Fibroblast of villous mesenchyme (primary cell): ENCODE measurements at places on chromosomes 3 and 15. TPM values are rescaled to one million over a fixed set of nuclear protein-coding genes. Genes with fewer than 3 reads are reported as not detected.

MELTF gene
- 4.7 and 5.2 TPM in 2 replicates for total RNA-seq

HTR3E gene
- not detected in 2 replicates for total RNA-seq

AVEN gene
- total RNA-seq = 37.1 and 39.6 TPM in 2 replicates

ATR gene
- total RNA-seq = 21.9 and 37.6 TPM in 2 replicates

AQP9 gene
- not detected in 2 replicates for total RNA-seq

CCR2 gene
- not detected in 2 replicates for total RNA-seq

NCBP2 gene
- 41.2 and 57.9 TPM in 2 replicates for total RNA-seq

DAPK2 gene
- total RNA-seq = 1.3 and 8.2 TPM in 2 replicates

CATSPER2 gene
- 0.32 and 0.86 TPM in 2 replicates for total RNA-seq

OR5K2 gene
- total RNA-seq = not detected in 2 replicates

CADPS gene
- 1.6 TPM in 1 of 2 replicates, not detected in the other for total RNA-seq
